Skeletal muscle tissue (tissue), 5 donors: ENCODE measurements at places on chromosomes 11 and 22. TPM values are rescaled to one million over a fixed set of nuclear protein-coding genes. Genes with fewer than 3 reads are reported as not detected.

RCOR2 gene
- total RNA-seq = 4.2 TPM

KCNK4 gene
- not detected for total RNA-seq

APOA1 gene
- 3.7 TPM for total RNA-seq

PYGM gene
- total RNA-seq = 291 TPM
